ENCODE measurements at places on chromosomes 11 and 22. TPM values are rescaled to one million over a fixed set of nuclear protein-coding genes. Genes with fewer than 3 reads are reported as not detected.

SELENOO gene
- total RNA-seq = 4.7 TPM

MED17 gene
- 25.1 TPM for total RNA-seq

ASPHD2 gene
- total RNA-seq = 1.0 TPM

OPCML gene
- total RNA-seq = under 0.01 TPM

CRACR2B gene
- 5.7 TPM for total RNA-seq

TMEM86A gene
- total RNA-seq = 3.1 TPM

ANGPTL5 gene
- total RNA-seq = 1.6 TPM
